ENCODE measurements at places on chromosomes 11 and 22.

GRCh38 chr22:31046539-31047226 is 34.4 kb upstream of the SMTN start:
- peak; percentile 85 for DNase-seq

- no peak for DNase-seq
Observed at GRCh38 chr22:36405671-36406538, 18.1 kb upstream of the MYH9 start.

DNA sequence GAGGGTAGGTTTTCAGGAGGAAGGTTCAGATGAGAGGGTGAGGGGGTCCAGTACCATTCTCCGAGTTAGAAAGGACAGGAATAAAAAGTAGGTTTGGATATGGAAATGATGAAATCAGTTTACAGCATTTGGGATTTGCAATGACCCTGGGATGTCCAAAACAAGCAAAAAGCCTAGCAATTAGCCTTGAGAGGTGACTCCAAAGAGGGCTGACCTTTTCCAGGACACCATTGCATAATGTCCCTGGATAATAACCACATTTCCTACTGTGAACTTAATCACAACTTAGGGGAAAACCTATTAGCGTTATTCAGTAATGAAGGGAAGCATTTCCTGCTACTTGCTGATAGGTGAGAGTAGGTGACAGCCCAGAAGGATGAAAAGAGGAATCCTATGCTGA is 101.4 kb upstream of the ARHGAP42 start:
- DNase-seq = no peak

GRCh38 chr11:87369888-87370287 is 332.2 kb downstream of the TMEM135 start:
- DNase-seq = no peak

- DNase-seq = no peak
Observed at GRCh38 chr22:20946080-20946986, 20.7 kb upstream of the AIFM3 start.
